ENCODE measurements at places on chromosomes 4 and X. TPM values are rescaled to one million over a fixed set of nuclear protein-coding genes. Genes with fewer than 3 reads are reported as not detected.

Gene NFXL1
- 8.4 TPM for polyA plus RNA-seq

Gene DOK7
- polyA plus RNA-seq = 25.2 TPM

Gene CFAP47
- not detected for polyA plus RNA-seq

Gene SEC24D
- 12.9 TPM for polyA plus RNA-seq

Gene SSX2B
- not detected for polyA plus RNA-seq

Gene LAP3
- polyA plus RNA-seq = 47.6 TPM

Gene RENBP
- 1.2 TPM for polyA plus RNA-seq

Gene STPG2
- polyA plus RNA-seq = 0.18 TPM

Gene CSAG2
- not detected for polyA plus RNA-seq

Gene GPRASP1
- polyA plus RNA-seq = 2.0 TPM

Gene PAGE5
- polyA plus RNA-seq = not detected

Gene PABPC5
- not detected for polyA plus RNA-seq

Gene SSX4B
- not detected for polyA plus RNA-seq

Gene MAGEA12
- polyA plus RNA-seq = not detected

Gene KIT
- not detected for polyA plus RNA-seq

Gene RTL3
- not detected for polyA plus RNA-seq

Gene MFAP3L
- polyA plus RNA-seq = 0.34 TPM

Gene TNIP3
- not detected for polyA plus RNA-seq

Gene TMPRSS11D
- not detected for polyA plus RNA-seq

Gene MAP3K15
- not detected for polyA plus RNA-seq

Gene PRR32
- not detected for polyA plus RNA-seq

All from IgD-negative memory B cell (primary cell).